Stimulated activated CD4-positive, alpha-beta T cell treated with anti-CD3 and anti-CD28 coated beads, TNF-alpha, amount 100 ng/mL, for 24 hours (primary cell): ENCODE measurements at places on chromosomes 13 and 19.

DNA sequence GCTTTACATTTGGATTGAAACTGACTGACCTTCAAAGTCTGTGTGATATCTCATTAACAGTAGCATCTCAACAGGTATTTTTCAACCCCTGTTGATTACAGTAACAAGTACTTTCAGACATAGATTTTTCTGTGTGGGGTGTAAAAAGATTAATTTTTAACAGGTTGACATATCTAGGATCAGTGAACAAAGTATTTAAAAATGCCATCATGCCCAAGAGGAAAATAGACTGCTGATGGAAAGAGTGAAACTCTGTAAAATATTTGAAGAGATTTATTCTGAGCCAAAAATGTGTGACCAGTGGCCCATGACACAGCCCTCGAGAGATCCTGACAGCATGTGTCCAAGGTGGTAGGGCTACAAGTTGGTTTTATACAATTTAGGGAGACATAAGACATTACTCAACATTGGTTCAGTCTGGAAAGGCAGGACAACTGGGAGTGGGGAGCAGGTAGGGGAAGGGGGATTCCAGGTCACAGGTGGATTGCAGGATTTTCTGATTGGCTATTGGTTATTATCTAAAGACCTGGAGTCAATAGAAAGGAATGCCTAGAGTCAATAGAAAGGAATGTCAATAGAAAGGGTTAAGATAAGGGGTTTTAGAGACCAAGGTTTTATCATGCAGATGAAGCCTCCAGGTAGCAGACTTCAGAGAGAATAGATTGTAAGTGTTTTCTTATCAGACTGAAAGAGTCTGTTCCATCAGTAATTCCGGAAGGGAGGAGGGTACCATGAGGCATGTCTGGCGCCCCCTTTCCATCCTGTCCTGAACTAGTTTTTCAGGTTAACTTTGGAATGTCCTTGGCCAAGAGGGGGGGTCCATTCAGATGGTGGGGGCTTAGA lies 29.1 kb downstream of the TNFRSF19 start:
- DNase-seq = no peak

DNA sequence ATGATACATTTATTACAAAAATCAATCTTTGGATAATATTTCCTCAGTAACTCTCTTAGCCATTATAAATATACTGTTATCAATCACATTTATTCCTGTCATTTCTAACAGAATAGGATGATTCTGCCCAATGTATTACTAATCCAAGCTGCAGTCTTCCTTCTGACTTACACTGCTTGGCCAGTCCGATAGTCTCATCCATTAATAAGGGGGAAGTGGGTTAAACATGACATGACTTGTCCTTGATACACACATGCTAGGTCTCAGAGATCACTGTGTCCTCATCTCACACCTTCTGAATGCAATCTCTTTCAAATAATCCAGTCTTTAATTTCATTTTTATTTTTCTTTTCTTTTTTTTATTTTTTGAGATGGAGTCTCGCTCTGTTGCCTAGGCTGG lies 18.8 kb downstream of the SACS start:
- DNase-seq = no peak

- DNase-seq = no peak
Measured at GRCh38 chr13:97445522-97446187, 11.7 kb downstream of the RAP2A start.

GRCh38 chr13:39433651-39434050 lies 169.3 kb downstream of the LHFPL6 start:
- no peak for DNase-seq

GRCh38 chr19:29681422-29682235 lies 16.4 kb downstream of the PLEKHF1 start:
- DNase-seq = no peak

GRCh38 chr19:46902402-46902766 lies 41.6 kb downstream of the ARHGAP35 start:
- DNase-seq = no peak

- no peak for DNase-seq
Measured at GRCh38 chr13:44420376-44421220, 47.0 kb downstream of the SERP2 start.

DNA sequence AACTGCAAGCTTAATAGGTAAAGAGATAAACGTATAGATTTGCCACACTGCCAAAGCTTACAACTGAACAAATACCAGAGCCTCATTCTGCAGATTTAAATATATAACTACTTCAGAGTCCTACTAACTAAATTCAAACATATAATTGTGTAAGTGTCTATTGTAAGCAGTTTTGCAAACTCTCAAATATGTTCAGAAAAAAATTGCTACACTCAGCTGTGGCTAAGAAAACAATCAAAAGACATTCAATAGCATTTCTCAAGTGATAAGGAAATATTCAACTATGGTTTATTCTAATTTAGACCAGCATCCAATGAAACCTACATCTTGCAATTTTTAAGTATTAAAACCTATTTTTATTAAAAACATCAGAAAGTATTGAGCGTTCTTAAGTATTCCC lies 202.4 kb downstream of the KCTD12 start:
- DNase-seq = no peak

- no peak for DNase-seq
Measured at GRCh38 chr19:4365341-4365740, 22.0 kb downstream of the MPND start.

DNA sequence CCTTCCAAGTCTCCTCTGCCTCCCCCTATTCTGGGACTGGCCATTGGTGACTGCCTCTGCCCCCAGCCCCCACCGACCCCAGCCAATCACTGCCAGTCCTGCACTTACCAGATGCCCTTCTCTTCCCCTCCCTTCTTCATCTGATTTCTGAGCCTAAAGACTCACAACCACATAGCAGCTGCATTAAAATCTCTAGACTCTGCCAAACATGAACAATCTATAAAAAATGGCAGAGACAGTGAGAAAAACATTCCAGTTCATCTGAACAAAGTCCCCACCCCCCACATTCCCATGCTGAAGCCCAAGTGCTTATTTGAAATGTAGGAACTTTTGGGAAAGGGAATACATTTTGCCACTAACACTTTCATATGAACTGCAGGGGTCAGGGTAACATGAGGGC lies 60.8 kb downstream of the KCTD12 start:
- no peak for DNase-seq

GRCh38 chr19:2259336-2259735 lies 3.1 kb upstream of the JSRP1 start:
- no peak for DNase-seq

- DNase-seq = no peak
Measured at GRCh38 chr19:41457241-41457640, 14.3 kb downstream of the ERICH4 start.

GRCh38 chr19:45676851-45677263 lies 8.8 kb downstream of the GIPR start:
- no peak for DNase-seq

- DNase-seq = no peak
Measured at GRCh38 chr13:43305416-43305815, 282.0 kb downstream of the DNAJC15 start.

DNA sequence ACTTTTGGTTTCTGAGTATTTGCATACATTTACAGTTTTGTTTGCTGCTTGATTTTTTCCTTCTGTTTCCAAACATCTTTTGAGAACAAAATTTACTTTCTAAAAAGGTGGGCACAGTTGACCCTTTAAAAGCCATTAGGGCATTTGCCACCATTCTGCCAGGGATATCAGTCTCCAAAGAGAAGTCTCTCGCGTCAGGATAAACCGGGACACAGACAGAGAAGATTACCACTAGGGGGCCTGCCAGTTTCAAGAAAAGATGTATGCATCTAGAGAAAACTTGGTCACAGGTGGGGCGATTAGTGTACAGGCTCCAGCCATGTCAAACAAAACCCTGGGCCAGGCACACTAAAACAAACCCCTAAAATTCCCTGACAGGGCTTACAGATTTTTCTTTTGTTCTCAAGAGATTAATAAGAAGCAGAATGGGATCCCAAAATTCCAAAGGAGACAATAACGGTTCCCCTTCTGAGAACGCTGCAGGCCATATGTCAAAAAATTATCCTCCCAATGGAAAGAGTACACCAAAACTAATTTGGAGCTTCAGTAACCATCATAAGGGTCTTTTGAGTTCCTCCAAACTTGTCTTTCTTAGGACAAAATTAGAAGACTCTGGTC lies 10.7 kb upstream of the PABPC3 start:
- DNase-seq = no peak
